Foreskin keratinocyte (primary cell): ENCODE measurements at places on chromosomes 1 and 21. TPM values are rescaled to one million over a fixed set of nuclear protein-coding genes. Genes with fewer than 3 reads are reported as not detected.

Gene KIAA1614
- 0.90 and 1.3 TPM in 2 replicates for polyA plus RNA-seq

Gene PTGS2
- 5.6 and 7.2 TPM in 2 replicates for polyA plus RNA-seq

Gene FCRL1
- polyA plus RNA-seq, result not detected in 2 replicates

Gene PPIAL4G
- not detected in 2 replicates for polyA plus RNA-seq

Gene MYBPH
- not detected in 2 replicates for polyA plus RNA-seq

Gene GSTM2
- polyA plus RNA-seq, result 18.1 and 20.9 TPM in 2 replicates

Gene USH2A
- polyA plus RNA-seq, result not detected in 2 replicates

Gene IL20
- polyA plus RNA-seq, result 0.22 and 0.33 TPM in 2 replicates

Gene TFF3
- not detected in 2 replicates for polyA plus RNA-seq

Gene NBPF6
- polyA plus RNA-seq, result not detected in 2 replicates

Gene CD84
- polyA plus RNA-seq, result not detected in 2 replicates

Gene TRIM46
- polyA plus RNA-seq, result 3.6 and 3.8 TPM in 2 replicates

Gene ARHGEF16
- polyA plus RNA-seq, result 19.9 and 22.8 TPM in 2 replicates

Gene LAPTM5
- polyA plus RNA-seq, result 0.02 and 0.04 TPM in 2 replicates

Gene ASPM
- polyA plus RNA-seq, result 7.7 and 10.9 TPM in 2 replicates

Gene ALG14
- polyA plus RNA-seq, result 3.9 and 6.8 TPM in 2 replicates

Gene ZNF436
- 3.1 and 4.0 TPM in 2 replicates for polyA plus RNA-seq

Gene PLCH2
- polyA plus RNA-seq, result 78.0 and 89.4 TPM in 2 replicates

Gene KRTAP21-2
- not detected in 2 replicates for polyA plus RNA-seq

Gene ISG20L2
- 22.3 and 28.6 TPM in 2 replicates for polyA plus RNA-seq

Gene OR6N1
- polyA plus RNA-seq, result not detected in 2 replicates

Gene MTARC2
- 1.8 and 2.1 TPM in 2 replicates for polyA plus RNA-seq

Gene C1orf87
- polyA plus RNA-seq, result not detected in 2 replicates

Gene TRAPPC10
- polyA plus RNA-seq, result 6.0 and 6.7 TPM in 2 replicates

Gene BRDT
- not detected in 2 replicates for polyA plus RNA-seq

Gene PRELP
- 0.04 and 0.07 TPM in 2 replicates for polyA plus RNA-seq

Gene LY9
- not detected in 2 replicates for polyA plus RNA-seq

Gene TSTD1
- polyA plus RNA-seq, result 140 and 153 TPM in 2 replicates

Gene MCOLN2
- 0.76 and 0.95 TPM in 2 replicates for polyA plus RNA-seq

Gene SUSD4
- polyA plus RNA-seq, result 1.2 and 1.5 TPM in 2 replicates

Gene HSD3B2
- polyA plus RNA-seq, result not detected in 2 replicates

Gene OPTC
- not detected in 2 replicates for polyA plus RNA-seq

Gene MAP7D1
- 259 and 272 TPM in 2 replicates for polyA plus RNA-seq

Gene KCNK1
- polyA plus RNA-seq, result 9.3 and 11.4 TPM in 2 replicates

Gene KLF17
- not detected in 2 replicates for polyA plus RNA-seq

Gene RC3H1
- polyA plus RNA-seq, result 1.6 and 1.8 TPM in 2 replicates

Gene NKAIN1
- polyA plus RNA-seq, result not detected in 2 replicates

Gene LCE3E
- polyA plus RNA-seq, result 1.6 and 2.0 TPM in 2 replicates

Gene UBIAD1
- polyA plus RNA-seq, result 8.0 and 9.5 TPM in 2 replicates

Gene BCL2L15
- 0.10 and 0.12 TPM in 2 replicates for polyA plus RNA-seq

Gene ASB17
- not detected in 2 replicates for polyA plus RNA-seq

Gene LRRN2
- polyA plus RNA-seq, result 0.01 TPM in 1 of 2 replicates, not detected in the other
